Activated naive CD4-positive, alpha-beta T cell treated with anti-CD3 and anti-CD28 coated beads, Interleukin-2, amount 50 U/mL, for 16 hours (primary cell): ENCODE measurements at places on chromosomes 1 and 21.

DNA sequence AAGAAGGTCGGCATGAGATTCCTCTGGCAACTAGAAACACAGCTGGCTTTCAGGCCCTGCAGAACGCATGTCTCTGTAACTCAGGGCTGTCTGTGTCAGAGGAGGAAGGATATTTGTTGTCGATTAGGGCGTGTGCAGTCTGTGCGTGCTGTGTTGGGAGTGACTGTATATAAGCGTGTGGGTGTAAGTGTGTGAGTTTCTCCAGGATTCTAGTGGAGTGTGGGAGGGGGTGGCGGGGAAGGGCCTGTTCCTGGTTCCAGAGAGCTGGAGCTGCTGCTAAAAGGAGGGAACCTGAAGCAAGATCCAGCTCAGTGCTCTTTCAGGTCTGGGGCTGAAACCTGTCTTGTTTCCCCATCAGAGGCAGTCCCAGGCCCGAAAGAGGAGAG, 74.3 kb downstream of the SLC16A1 start:
- no peak for DNase-seq

GRCh38 chr1:30185809-30186208, 537.6 kb downstream of the MATN1 start:
- no peak for DNase-seq

GRCh38 chr21:37383086-37383485, 16.5 kb downstream of the DYRK1A start:
- DNase-seq, result no peak

GRCh38 chr1:193348091-193348768, 161.8 kb upstream of the B3GALT2 start:
- no peak for DNase-seq

- DNase-seq, result no peak
Observed at GRCh38 chr1:22665752-22666151, 12.7 kb downstream of the C1QB start.

DNA sequence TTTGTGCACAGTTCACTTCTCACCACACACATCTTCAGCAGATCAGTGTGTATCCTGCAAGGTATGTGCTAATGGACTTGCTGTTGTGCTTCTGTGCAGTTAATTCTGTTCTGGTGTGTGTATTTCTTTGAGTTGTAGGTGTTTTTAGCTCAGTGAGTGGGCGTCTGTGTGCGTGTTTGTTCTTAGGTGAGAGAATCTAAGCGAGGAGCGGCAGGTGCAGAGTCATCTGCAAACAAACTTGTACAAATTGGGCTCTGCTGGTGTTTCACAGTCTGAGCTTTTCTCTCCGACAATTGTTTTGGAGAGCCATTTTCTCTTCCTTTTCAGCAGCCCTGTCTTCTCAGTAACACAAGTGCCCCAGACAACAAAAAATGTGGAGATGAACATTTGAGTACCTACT, 43.6 kb downstream of the ACP6 start:
- no peak for DNase-seq

DNA sequence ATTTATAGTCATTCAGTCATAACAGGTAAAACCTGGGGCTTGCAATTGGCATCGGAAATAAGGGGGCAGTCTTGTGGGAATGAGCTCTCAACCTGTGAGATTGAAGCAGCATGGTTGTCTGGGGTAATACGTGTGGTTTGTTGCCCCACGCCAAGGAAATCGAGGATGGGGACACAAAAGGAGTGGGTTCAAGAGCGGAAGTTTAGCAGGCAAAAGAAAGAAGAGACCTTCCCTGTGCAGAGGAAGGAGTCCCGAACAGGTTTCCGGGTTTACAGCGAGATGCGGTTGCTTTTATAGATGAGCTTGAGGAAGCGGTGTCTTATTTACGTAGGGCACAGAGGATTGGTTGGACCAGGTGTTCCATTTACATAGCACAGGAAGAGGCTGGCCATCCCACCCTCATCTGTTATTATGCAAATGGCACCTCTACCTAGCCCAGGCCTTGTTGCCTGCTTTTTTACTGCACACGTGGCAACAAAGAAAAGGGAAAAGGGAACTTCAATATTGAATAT, 37.3 kb downstream of the IFNAR1 start:
- peak; percentile 46 for DNase-seq

- peak; percentile 77 for DNase-seq
Observed at GRCh38 chr1:112718691-112719418, 3.7 kb upstream of the PPM1J start.

DNA sequence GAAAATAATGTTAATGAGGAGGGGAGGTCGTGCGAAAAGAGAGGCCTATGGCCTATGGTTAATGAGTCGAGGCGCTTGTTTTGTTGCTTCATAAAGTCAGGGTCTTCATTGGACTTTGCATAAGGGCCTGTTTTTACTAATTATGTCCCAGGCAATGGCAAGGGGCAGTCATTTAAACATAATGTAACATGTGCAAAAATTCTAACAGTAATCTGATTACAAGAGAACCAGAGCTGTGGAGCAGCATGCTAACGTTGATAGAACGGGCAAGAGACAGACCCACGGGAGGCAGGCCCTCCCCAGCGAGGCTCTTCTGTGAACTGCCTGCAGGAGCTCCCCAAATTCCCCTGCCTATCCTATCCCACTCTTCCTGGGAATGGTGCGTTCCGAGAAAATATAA, 22.6 kb upstream of the CAMK1G start:
- DNase-seq, result no peak

GRCh38 chr1:220124542-220124941, 30.6 kb downstream of the IARS2 start:
- DNase-seq, result no peak

GRCh38 chr21:32817208-32817607, 45.7 kb upstream of the PAXBP1 start:
- no peak for DNase-seq

DNA sequence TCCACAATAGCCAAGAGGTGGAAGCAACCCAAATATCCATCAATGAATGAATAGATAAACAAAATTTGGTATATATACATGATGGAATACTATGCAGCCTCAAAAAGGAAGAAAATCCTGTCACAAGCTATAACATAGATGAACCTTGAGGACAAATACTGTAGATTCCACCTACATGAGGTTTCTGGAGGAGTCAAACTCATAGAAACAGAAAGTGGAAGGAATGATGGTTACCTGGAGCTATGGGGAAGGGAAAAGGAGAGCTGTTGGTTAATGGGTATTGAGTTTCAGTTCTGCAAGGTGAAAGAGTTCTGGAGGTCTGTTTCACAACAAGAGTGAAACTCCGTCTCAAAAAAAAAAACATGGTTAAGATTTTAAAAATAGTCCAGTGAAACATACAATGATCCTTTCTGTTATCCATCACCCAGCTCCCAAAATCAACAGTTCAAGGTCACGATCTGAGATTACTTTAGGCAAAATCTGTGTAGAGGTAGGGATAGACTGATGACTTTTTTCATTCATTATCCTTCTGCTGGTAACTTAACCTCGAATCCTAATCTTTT, 80.8 kb upstream of the HNRNPU start:
- no peak for DNase-seq

- DNase-seq, result no peak
Observed at GRCh38 chr1:788835-789234, 102.4 kb upstream of the OR4F16 start.

GRCh38 chr1:246532519-246532918, 25.4 kb upstream of the SMYD3 start:
- no peak for DNase-seq

DNA sequence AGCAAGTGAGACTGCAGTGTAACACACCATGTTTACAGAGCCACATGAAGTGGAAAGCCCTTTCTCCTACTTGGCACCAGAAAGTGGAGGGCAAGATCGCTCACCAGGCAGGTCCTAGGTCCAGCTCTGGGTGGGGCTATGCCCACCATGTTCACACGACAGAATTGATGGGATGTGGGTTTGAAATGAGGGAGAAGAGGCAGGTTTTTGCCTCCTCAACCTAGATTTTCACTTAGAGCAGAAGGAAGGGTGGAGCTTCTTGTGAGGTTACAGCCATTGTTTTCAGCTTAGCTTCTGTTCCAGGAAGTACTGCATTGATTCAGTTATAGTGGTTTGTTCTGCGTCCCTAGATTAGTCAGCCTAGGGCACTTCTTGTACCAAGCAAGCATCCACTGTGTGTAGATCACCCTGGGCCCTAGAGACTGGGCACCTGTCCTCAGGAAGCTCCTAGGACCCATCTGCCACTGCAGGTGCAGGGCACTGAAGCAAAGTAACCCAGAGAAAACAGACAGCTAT, 2.3 kb downstream of the CD53 start:
- DNase-seq, result peak; percentile 39

DNA sequence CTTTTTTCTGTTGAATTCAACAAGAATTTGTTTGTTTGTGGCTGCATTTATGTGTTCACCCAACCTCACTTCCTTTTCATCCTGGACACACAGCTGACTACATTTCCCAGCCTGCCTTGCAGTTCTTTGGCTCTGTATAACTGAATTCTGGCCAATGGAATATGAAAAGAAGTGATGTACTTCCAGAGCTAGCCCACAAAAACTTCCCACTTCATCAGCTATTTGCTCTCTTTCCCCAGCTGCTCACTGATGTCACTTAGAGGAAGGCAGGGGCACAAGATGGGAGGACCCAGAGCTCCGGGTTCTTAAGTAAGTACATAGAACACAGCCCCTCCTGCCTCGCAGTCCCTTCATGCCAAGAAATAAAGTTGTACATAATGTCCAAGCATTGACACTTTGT, 235.0 kb upstream of the FGGY start:
- no peak for DNase-seq

- no peak for DNase-seq
Observed at GRCh38 chr21:32253215-32253641, 25.6 kb downstream of the MIS18A start.

- DNase-seq, result no peak
Observed at GRCh38 chr1:162107911-162108310, 38.4 kb downstream of the NOS1AP start.

DNA sequence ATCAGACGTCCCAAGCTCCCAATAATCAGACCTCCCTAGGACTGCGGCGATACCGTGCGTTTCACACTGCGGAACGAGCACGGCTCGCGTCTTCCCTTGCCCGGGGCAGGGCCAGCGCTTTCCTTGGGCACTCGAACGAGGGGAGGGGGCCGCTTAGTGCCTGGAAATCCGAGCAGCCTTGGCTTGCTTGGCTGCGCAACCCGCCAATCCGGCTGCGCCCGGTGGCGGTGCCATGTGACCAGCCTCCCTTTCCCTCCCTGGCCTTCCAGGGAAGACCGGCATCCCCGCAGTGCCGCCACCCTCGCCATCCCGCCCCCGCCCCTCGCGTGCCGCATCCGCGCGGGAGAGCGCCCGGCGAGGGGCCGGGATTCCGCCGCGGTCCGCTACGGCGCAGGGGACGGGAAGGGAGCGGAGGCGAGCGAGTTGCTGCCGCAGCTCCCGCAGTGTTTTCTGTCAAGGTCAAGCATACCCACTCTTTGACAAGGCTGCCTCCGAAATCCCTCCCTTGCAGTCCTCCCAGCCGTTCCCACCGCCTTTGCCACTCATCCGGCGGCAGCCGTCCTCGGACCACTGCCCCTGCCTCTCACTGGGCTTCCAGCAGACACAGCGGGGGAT, 8.3 kb upstream of the RNF19B start:
- no peak for DNase-seq

DNA sequence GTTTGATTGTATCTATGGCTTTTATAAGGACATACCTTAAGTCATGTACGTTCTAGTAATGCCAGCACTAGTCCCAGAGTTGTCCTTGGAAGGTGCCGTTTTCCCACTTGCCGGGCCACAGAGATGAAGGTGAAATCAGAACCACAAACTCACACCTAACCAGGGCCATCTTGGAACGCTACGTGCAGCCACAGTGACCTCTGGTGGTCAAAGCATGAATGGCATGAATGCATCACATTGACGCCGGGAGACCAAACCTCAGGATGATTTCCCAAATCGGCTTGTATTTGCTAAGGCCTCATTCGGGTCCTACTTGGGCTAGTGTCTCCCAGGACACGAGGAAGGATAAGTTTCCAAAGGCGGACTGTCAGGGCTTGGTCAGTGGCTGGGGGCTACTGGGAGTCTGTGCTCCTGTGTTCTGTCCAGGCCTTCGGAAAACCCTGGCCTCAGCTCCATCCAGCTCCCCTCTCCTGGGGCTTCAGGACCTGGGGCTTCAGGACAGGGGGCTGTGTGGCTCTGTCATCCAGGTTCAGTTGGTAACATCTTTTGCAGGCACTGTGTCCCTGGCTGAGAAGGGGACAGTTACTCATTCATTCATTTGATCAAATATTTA, 260.5 kb downstream of the PRDM2 start:
- peak; percentile 60 for DNase-seq

DNA sequence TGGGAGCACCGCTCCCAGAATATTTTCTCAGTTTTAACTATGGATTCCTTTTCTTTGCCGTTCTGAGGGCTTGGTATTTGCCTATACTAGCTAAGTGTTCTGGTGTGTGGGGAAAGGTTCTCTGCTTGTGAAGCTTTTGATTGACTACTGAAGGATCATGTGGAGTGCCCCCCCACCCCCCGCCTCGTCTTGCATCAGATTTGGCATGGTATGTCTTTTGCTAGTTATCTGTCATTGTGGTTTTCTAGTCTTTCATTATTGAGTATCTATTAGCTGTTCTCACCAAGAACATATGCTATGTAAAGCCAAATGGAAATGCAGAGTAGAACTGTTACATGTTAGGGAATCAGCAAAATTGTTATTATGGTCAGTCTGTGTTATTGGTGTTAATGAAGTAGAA, 58.3 kb downstream of the MACF1 start:
- peak; percentile 23 for DNase-seq

DNA sequence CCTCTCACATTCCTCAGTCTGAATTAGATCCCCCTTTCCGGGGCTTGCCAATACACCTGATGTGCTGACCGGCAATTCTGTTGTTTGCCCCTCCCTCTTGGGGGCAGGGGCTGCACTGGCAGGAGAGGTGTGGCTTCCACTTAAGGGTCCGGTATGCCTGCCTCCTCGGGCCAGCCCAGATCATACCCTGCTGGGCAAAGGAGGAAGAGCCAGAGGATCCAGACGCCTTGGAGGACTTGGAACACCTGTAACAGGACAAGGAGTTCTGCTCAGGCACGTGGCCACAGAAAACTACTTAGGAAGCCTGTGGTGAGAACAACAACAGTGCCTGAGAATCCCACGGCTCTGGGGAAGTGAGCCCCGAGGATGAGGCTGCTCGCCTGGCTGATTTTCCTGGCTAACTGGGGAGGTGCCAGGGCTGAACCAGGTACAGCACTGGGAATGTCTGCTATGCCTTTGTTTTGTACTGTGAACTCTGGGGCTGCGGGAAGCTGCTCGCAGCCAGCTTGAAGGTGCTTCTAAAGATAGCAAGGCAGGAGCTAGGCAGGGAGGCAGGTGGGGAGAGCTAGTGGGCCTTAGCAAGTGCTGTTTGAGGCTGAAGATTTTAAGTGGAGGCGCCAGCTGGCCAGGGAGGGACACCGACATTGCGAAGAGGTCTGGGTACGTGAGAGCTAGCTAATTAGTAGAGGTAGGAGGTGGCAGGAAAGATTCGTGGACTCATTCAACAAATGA, at the start of gene SMPDL3B:
Gene SMPDL3B, plus strand, starts transcription at position 183 of the 732 bp plus-strand sequence. Its CDS starts 184 bp downstream, at position 367.
- no peak for DNase-seq

- DNase-seq, result no peak
Observed at GRCh38 chr21:21029164-21029563, 31.0 kb downstream of the NCAM2 start.

DNA sequence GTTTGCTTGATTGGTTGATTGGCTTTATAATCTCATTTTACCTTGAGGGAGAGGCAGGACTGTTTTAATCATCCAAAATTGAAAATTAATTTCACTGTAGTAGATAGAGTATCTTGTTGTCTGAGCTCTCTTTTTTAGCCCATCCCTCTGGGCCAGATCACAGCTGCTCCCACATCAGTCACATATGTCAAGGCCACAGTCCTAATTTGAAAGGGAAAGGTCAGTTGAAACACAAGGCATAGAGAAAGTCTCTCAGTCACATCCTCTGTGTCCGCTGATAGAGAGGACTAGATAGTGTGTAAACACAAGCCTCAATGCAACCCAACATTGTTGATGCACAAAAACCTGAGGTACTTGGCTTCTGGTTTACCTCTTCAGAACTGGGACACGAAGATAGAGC, 6.8 kb downstream of the C1orf74 start:
- DNase-seq, result no peak

GRCh38 chr1:208929575-208929974, 653.9 kb upstream of the CAMK1G start:
- no peak for DNase-seq
